CD8-positive, alpha-beta memory T cell (primary cell): ENCODE measurements at places on chromosomes 3 and 15.

GRCh38 chr3:114411811-114412803 lies 118.3 kb downstream of the TIGIT start:
- no peaks in the 10 kb centered on the region for H3K36me3 ChIP-seq
- H3K4me1 ChIP-seq: no peaks in the 10 kb centered on the region
- H3K27ac ChIP-seq: no peak overlapping the region
- no peaks in the 10 kb centered on the region for H3K27me3 ChIP-seq

DNA sequence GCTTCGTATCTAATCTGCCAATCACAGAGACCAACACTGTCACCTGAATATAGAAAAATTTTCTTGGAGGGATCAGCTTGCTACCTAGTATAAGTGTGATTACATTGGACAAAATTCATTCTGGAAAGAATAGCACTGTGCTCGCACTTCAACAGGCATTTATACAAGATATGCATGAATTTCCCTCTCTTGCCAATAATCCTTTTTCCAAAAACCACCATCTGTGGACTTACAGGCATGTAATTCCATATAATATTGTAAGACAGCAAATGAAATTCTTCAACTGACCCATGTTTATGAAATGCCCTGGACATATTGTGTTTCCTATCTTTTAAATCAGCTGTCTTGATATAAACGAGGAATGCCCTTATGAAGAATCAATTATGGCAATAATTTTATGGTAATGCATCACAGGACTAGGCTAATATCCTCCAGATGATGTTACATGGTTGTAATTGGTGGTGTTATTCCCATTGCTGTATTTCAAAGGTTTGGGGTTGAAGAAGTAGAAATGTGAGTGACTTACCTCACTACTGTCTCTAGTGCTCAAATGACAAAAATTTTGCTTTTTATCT lies 861.4 kb upstream of the NECTIN3 start:
- no peak overlapping the region for H3K4me3 ChIP-seq
- no peak overlapping the region for H3K27ac ChIP-seq
- H3K36me3 ChIP-seq: no peaks in the 10 kb centered on the region
- H3K4me1 ChIP-seq: no peaks in the 10 kb centered on the region
- no peak for DNase-seq
- H3K27me3 ChIP-seq: no peaks in the 10 kb centered on the region

DNA sequence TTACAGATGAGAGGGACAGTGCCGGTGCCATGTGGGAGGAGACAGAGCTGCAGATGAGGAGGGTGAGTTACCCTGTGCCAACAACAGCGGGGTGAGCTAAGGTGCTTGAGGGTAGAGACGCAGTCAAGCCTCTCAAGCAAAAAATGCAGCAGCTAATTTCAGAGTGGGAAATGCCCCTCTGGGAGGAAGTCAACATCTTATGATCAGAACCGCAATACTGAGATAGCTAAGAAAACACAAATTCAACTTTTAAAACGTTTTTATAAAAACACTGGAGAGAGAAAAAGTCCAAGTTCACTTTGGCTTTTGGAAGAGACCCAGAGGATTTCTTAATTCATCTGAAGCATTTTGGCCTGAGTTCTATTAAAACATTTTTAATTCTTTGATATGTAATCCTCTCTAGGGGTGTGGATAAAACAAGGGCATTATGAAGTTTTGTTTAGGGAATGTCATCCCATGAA lies 319.2 kb downstream of the SLC9A9 start:
- no peak for DNase-seq
- H3K4me3 ChIP-seq: no peak overlapping the region
- H3K27ac ChIP-seq: no peak overlapping the region
- H3K27me3 ChIP-seq: no peaks in the 10 kb centered on the region
- no peaks in the 10 kb centered on the region for H3K36me3 ChIP-seq

DNA sequence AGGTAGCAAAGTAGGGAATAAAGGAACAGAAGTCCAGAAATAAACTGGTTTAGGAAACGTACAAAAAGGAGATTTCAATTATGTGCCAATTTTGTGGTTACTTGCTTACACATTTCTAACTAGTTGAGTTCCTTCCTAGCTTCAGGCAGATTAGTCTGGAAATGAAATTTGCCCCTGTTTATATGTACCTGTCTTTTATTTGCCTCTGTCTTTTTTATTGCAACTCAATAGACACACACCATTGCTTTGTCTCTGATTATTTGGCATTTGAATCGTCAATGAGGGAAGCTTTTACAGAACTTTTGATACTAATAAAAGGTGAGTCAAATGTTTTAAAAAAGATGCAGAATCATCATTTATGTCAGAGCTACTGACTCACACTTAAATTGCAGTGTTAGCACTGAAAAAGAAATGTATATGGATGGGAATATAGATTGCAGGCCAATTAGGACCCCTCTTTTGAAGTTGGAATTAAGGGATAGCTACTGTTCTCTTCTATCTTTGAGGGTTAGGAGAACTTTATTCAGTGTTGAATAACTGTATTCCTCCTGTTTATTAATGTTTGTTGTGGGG lies 60.5 kb downstream of the TRAK1 start:
- H3K27me3 ChIP-seq: no peaks in the 10 kb centered on the region
- no peak for DNase-seq
- no peak overlapping the region for H3K27ac ChIP-seq
- peaks cover 4% of the 10 kb centered on the region for H3K4me1 ChIP-seq

GRCh38 chr3:180265551-180265950 lies 228.8 kb upstream of the PEX5L start:
- no peak for DNase-seq
- H3K4me1 ChIP-seq: no peaks in the 10 kb centered on the region
- H3K4me3 ChIP-seq: no peak overlapping the region

GRCh38 chr3:47617086-47618010 lies 38.7 kb upstream of the CSPG5 start:
- H3K27me3 ChIP-seq: no peaks in the 10 kb centered on the region
- no peak overlapping the region for H3K4me3 ChIP-seq
- peaks cover 46% of the 10 kb centered on the region for H3K36me3 ChIP-seq
- no peaks in the 10 kb centered on the region for H3K4me1 ChIP-seq
- no peak overlapping the region for H3K27ac ChIP-seq

GRCh38 chr3:73516631-73517030 lies 108.1 kb downstream of the PDZRN3 start:
- H3K36me3 ChIP-seq: no peaks in the 10 kb centered on the region
- no peak overlapping the region for H3K27ac ChIP-seq
- DNase-seq: no peak
- H3K4me3 ChIP-seq: no peak overlapping the region

DNA sequence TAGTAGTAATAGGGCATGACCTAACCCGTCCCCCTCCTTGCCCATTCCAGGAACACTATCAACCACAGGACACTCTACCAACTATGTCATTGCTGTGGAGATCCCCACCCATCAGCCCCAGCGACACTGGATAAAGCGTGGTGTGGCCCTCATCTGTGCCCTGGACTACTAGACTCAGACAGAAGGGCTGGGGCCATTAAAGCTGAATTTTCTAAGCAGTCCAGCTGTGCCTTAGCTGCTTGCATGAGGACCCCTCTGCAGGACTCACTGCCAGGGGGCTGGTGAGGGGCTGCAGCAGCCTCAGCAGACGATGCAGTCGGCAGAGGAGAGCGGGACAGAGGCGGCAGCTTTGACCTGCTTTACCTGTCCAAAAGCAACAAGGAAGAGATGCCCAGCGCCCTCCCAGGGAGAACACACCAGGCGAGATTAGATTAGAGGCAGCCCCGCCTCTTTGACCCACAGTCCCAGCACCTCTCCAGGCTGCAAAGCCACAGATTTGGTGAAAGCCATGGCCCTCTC lies 44.6 kb downstream of the SEMA3G start:
- H3K27me3 ChIP-seq: no peaks in the 10 kb centered on the region
- no peak for DNase-seq
- H3K4me1 ChIP-seq: no peaks in the 10 kb centered on the region
- H3K27ac ChIP-seq: no peak overlapping the region
- H3K36me3 ChIP-seq: peaks cover 37% of the 10 kb centered on the region
- no peak overlapping the region for H3K4me3 ChIP-seq

DNA sequence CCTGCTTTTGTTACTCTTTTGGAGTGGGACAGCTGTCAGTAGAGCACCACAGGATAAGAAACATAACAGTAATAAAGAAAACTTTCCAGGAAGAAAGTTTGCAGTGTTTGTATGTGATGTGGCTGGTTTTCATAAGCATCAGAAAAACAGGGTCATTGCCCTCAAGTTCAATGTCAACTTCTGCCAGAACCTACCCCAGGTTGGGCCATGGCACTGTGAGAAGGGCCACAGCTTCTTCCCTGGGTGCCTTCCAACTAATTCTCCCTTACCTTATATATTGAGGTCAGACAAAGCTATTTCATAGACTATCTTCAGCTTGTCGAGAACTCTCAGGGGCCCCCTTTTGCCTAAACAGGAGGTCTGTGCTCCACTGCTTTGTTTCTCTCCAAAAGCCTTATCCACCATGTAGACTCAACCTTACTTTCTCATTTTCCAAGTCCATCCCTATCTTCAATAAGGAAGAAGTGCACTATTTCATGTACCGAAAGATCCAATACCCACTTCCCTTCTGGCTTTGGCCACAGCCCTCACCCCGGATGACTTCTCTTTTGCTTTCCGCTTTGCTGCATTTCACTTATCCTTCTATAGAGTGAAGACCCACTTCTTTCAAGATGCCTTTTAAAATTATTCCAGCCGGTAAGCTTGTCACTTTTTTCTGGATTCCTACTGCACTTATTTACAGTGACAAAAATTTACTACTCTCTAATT lies 38.2 kb upstream of the PLCL2 start:
- H3K27me3 ChIP-seq: no peaks in the 10 kb centered on the region
- DNase-seq: no peak
- no peaks in the 10 kb centered on the region for H3K36me3 ChIP-seq
- no peak overlapping the region for H3K4me3 ChIP-seq
- no peak overlapping the region for H3K27ac ChIP-seq

DNA sequence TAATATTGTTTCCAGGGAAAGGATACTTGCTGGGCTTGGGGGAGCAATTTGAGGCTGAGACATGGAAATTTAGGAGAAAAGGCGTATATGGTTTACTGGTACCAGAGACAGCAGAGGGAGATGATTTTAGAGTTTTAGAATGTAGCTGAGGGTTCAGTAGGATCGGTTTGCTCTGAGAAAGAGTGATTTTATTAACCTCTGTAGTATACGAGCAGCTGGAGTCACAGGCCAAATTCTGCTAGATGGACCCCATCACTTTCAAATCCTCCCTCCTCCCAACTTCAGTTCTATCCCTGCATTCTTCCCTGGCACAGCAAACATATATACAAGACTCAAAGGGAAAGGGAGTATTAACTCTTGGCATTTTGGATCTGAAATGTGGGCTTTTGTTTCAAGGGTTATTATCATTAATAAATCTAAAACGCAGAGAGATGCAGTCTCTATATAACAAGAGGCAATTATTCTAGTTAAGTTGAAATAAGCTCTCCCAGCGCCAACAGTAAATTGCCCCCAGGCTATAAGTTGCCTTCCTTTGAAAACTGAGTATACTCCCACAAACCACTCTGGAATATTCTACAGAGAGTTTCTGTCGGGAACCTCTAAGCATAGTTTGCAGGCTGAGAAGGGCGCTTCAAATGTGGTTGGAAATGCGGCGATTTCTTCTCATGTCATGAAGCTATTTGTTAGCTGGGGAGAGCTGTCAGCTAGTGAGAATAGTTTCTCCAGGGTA lies 5.4 kb downstream of the CRABP1 start:
- DNase-seq: no peak
- no peak overlapping the region for H3K27ac ChIP-seq
- no peaks in the 10 kb centered on the region for H3K36me3 ChIP-seq
- H3K27me3 ChIP-seq: peaks cover 11% of the 10 kb centered on the region

DNA sequence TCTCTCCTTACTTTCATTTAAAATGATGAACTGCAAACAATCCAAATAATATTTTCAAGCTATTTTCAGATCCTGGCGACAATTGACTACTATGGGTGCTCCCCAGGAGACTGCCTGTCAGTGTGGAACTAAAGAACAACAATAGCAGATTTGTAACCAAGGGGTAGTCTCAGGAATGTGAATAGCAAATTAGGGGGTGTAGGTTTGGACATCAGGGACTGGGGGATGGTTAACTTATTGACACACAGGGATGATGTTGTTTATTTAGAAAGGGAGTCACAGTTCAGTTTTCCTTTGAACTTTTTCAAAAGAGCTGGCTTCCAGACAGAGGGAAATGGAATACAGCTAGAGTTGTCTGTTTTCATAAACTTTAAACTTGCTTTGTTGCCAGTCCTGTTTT lies 229.8 kb downstream of the LRTM1 start:
- H3K36me3 ChIP-seq: no peaks in the 10 kb centered on the region
- DNase-seq: no peak

DNA sequence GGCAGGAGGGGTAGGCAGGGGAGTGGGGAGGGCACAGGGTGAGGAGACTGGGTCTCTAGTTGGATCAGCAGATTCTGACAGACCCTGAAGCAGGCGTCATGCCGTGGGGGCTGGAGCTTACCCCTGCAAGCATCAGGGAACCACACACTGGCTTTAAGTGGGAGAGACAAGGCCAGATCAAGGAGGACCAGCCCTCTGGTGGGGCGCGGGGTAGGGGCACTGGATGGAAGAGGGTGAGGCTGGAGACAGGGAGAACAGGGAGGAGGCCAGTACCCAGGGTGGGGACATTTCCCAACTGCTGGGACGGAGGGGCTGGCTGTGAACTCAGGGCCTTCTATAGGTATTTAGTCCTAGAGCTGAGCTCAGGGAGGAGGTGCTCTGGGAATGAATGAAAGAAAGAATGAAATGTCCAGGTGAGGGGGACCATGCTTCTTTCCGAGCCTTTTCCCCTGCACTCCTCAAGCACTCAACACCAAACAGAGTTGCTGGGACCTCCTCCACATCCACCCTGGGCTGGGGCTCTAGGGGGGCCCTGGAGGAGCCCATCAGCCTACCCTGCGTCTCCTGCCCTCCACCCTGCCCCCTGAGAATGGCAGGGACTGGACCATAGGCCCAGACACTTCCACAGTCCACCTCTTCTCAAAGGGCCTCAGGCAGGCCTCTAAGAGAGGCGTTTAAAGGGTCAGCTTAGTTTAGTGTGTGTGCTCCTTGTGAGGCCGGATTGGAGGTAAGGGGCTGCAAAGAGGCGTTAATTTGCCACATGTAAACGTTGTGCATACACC lies 49.0 kb upstream of the FGD5 start:
- no peak for DNase-seq
- no peak overlapping the region for H3K27ac ChIP-seq
- H3K27me3 ChIP-seq: no peaks in the 10 kb centered on the region
- H3K4me1 ChIP-seq: no peaks in the 10 kb centered on the region
- no peak overlapping the region for H3K4me3 ChIP-seq

GRCh38 chr3:184727357-184728009 lies 15.6 kb upstream of the MAGEF1 start:
- no peak overlapping the region for H3K27ac ChIP-seq
- H3K27me3 ChIP-seq: no peaks in the 10 kb centered on the region
- H3K36me3 ChIP-seq: no peaks in the 10 kb centered on the region
- no peak overlapping the region for H3K4me3 ChIP-seq

GRCh38 chr3:5165698-5166097 lies 21.8 kb upstream of the EDEM1 start:
- H3K27me3 ChIP-seq: no peaks in the 10 kb centered on the region
- no peak for DNase-seq
- peaks cover 8% of the 10 kb centered on the region for H3K4me1 ChIP-seq
- H3K4me3 ChIP-seq: no peak overlapping the region
- no peaks in the 10 kb centered on the region for H3K36me3 ChIP-seq

GRCh38 chr3:119352863-119353527 lies 58.8 kb downstream of the ARHGAP31 start:
- no peaks in the 10 kb centered on the region for H3K36me3 ChIP-seq
- H3K27ac ChIP-seq: no peak overlapping the region
- peak; percentile 61 for DNase-seq
- peaks cover 29% of the 10 kb centered on the region for H3K4me1 ChIP-seq

GRCh38 chr3:27840807-27841594 lies 118.9 kb upstream of the EOMES start:
- H3K27me3 ChIP-seq: no peaks in the 10 kb centered on the region
- no peaks in the 10 kb centered on the region for H3K36me3 ChIP-seq
- no peak for DNase-seq
